ENCODE measurements at places on chromosomes 13 and 19. TPM values are rescaled to one million over a fixed set of nuclear protein-coding genes. Genes with fewer than 3 reads are reported as not detected.
A peak's percentile ranks its signal among the peaks of the same experiment; 100 is the strongest.

DNA sequence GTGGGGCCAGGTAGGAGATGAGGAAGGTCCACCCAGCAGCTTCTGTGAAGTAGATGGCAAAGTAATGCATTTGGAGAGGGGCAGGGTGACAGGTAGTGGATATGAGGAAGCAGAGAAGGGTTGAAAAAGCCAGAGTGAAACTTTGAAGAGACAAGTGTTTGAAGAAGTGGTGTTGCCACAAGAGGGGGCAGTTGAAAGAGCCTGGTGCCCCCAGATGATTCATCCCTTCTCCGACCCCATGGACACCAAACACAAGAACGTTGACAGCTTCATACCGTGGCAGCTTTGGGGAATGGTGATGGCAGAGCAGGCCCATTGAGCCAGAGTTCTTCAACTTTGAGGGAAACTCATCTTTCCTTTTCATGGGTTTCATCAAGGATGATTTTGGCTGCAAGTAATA lies 19.9 kb downstream of the IFNL3 start:
- DNase-seq = no peak

The UBE2M gene
- 133 TPM for total RNA-seq

The OSCAR gene
- total RNA-seq = 0.23 TPM

GRCh38 chr19:57850553-57851017 lies 926 bp downstream of the ZNF587 start:
- peak; percentile 73 for DNase-seq

DNA sequence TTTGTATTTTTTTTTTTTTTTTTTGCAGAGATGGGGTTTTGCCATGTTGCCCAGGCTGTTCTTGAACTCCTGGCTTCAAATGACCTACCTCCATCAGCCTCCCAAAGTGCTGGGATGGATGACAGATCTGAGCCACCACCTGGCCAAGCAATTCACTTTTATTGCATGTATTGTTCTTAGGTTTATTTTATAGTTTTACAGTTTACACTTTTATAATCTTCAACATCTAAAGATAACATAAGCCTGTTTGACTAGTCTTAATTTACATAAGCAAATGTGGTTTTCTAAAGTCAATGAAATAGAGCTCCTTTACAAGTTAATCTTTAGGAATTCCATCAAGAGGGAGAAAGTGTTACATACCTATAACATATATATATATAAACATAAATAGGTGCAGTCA lies 9.5 kb upstream of the MPV17L2 start:
- no peak for DNase-seq

DNA sequence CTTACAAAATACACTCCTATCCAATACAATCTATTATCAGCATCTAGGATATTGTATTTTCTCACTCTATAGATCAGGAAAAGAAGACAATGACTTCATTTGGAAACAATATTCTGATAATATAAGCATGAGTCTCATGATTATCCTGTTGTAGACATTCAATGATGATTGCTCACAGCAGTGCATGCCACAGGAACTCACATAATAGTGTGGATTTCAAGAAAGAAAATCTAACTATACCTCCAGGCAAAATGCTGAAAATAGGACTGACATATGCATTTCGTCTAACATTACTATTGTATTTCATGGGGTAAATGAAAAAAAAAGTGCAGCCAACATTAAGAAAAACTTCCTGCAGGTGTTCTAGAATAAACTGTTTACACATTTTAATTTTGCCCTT lies 122.6 kb downstream of the POSTN start:
- no peak for DNase-seq

DNA sequence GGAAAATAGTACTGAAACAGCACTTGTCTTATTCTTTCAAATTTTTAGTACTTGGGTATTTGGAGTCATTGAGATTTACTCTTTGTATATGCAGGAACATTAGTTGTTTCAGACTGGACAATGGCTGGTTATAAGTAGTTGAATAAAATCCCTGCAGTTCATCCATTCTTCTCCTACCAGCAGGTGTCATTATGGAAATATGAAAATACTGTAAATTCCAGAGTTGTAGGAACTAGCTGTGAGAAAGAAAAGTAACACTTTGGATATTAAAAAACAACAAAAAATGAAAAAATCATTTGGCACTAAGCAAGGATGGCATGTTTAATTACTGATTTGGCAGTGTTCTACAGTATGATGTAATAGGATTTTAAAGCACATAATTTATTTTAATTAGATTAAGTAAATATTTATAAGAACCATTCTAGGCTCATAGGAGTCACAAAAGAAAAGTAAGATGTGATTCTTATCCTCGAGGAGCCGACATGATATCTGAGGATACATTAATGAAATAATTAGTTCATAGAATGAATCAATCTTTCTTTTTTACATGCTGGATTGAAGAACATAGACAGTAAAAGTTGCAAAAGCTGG lies 155.3 kb downstream of the KCNRG start:
- DNase-seq = no peak

- no peak for DNase-seq
Measured at GRCh38 chr13:48258002-48258401, 25.0 kb downstream of the ITM2B start.

DNA sequence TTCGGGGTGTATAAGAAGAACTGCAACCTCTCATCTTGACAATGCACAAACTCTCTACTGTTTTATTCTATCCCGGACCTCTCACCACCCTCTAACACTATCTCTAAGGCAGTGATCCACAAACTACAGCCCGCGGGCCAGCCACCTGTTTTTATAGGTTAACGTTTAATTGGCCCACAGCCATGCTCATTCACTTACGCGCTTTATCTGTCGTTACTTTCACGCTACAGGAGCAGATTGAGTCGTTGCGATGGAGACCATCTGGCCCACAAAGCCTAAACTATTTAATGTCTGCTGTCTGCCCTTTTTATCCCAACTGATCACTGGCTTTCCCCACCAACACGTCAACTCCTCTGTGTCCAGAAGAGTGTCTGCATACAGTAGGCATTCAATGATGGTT lies 158.9 kb downstream of the CACNA1A start:
- no peak for DNase-seq

The ZNF470 gene
- 0.43 TPM for total RNA-seq

DNA sequence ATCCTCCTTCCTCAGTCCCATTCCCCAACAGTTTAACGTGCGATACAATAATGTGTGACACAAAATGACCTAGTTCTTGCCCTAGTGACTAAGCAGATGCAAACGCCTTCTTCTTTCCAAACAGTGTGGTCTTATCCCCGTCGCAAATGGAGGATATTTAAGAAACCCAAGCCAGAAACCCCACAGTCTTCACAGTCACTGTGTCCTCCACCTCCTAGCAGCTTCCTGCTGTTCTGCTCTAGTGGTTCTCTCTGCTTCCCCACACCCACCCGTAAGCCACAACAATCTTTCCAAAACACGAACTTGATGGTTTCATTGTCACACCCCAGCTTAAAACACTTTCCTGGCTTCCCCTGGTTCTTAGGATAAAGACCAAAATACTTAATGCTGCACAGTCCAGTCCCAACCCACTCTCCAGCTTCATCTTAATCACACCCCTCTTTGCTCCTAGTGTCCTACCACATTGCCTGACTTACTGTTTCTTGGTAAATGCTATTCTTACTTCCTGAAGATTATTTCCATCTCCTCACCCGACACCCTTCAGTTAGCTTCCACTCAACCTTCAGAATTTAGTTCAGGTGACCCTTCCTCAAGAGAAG lies 32.3 kb downstream of the ITM2B start:
- DNase-seq = no peak

DNA sequence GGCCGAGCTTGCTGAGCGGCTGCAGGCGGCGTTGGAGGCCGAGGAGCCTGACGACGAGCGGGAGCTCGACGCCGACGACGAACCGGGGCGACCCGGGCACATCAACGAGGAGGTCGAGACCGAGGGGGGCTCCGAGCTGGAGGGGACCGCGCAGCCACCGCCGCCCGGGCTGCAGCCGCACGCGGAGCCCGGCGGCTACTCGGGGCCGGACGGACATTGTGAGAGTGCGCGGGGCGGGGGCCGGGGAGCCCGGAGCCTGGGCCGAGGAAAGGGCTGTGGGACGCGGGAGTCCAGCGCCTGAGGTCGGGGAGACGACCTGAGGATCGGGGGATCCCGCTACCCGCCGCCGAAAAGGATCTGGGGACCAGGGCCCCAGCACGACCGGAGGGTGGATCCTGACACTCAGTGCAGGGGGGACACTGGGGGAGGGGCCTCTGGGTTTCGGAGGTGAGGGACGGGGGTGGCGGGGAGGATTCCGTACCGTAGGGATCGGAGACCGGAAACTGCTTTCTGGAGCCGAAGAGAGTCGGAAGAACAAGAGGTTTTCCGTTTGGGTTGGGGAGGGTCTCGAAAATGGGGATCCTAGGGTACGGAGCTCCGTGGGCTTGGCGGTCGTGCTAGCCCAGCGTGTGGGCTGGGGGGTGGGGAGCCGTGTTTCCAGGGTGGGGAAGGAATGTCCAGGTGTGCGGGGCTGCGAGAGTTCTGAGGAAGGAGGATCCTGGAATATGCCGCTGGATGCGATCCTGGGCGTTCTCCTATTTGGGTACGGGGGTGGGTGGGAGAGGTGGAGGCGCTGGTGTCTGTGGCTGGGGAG lies 616 bp downstream of the HNRNPUL1 start:
- peak; percentile 78 for DNase-seq

GRCh38 chr19:8302734-8303133 lies 5.4 kb downstream of the CD320 start:
- peak; percentile 18 for DNase-seq

DNA sequence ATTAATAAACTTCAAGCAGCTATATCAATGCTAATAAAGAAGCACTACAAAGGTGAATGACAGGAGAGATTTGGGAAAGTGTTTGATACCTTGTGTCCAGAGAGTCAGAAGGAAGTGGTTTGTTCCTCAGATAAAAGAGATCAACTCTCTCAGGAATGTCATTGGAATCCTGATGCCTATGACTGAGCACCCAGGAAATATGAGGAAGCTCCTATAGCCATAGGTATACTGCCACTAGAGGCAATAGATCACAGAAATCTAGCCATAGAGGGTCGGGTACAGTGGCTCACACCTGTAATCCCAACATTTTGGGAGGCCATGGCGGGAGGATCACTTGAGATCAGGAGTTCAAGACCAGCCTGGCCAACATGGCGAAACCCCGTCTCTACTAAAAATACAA lies 612.6 kb downstream of the DACH1 start:
- DNase-seq = peak; percentile 4

The THSD8 gene
- 23.9 TPM for total RNA-seq

- DNase-seq = no peak
Measured at GRCh38 chr13:40790154-40790616, 774 bp downstream of the SLC25A15 start.

The GRIN3B gene
- 0.41 TPM for total RNA-seq

The SIGLEC9 gene
- not detected for total RNA-seq

GRCh38 chr19:34733266-34733745 lies 737 bp upstream of the ZNF181 start:
- DNase-seq = peak; percentile 71

GRCh38 chr19:56639217-56639616 lies 3.7 kb upstream of the SMIM17 start:
- peak; percentile 6 for DNase-seq

- no peak for DNase-seq
Measured at GRCh38 chr13:34174671-34175145, 356.8 kb downstream of the RFC3 start.

The SIGLEC7 gene
- not detected for total RNA-seq

The IGSF23 gene
- total RNA-seq = 6.8 TPM

Data from Caco-2 (cell line).